NCI-H1436 treated with DMSO at 0.1 percent for 48 hours (cell line): ENCODE measurements at places on chromosomes 16 and 17.

DNA sequence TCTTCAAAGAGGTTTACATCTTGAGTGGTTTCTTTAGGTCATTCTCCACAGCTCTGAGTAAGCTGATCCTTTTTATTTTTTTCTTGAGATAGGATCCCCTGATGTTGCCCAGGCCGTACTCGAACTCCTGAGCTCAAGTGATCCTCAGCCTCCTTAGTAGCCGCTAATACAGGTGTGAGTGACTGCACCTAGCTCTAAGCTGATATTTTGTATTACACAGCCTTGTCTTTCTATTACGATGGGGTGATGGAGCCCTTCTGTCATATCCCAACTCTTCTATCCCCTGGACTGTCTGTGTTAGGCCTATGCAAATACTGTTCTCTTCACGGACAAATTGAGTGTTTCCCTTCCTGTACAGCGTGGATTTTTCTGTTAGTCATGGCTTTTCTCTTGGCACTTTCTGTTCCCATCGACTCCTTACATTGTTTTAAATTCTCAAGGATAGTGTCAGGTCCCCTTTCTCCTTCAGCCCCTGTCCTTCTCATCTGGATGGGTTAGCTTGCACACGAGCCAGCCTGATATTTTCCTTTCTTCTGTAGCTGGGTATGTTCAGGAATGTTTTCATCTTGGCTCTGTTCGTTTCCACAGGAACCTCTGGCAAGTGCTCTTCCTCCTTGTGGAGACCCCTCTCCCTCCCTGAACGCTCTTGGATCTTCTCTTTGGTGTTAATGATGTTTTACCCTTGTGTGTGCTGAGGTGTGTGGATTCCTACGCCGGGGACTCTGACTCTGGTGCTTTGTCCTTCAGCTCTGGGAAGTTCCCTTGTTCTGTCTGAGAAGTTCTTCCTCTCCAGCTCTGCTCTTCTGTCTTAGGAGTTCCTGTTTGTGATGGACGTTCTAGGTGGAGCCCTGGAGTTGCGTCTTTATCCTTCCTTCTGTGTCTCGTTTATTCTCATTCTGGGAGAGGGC lies 2.3 kb downstream of the BANP start:
- no peak for DNase-seq

- DNase-seq: no peak
Observed at GRCh38 chr17:16980061-16980460, 8.1 kb upstream of the TNFRSF13B start.

DNA sequence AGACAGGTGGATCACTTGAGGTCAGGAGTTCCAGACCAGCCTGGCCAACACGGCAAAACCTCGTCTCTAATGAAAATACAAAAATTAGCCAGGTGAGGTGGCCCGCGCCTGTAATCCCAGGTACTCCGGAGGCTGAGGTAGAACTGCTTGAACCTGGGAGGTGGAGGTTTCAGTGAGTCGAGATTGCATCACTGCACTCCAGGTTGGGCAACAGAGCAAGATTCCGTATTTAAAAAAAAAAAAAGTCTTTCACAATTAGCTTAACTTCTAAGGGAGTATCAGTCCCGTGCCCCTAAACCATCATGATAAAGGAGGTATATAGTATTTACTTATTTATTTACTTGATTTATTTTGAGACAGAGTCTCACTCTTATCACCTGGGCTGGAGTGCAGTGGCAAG lies 3.4 kb upstream of the MEFV start:
- no peak for DNase-seq

- DNase-seq: no peak
Observed at GRCh38 chr16:84828322-84828721, 8.5 kb downstream of the CRISPLD2 start.
